ENCODE measurements at places on chromosomes 4 and X.

DNA sequence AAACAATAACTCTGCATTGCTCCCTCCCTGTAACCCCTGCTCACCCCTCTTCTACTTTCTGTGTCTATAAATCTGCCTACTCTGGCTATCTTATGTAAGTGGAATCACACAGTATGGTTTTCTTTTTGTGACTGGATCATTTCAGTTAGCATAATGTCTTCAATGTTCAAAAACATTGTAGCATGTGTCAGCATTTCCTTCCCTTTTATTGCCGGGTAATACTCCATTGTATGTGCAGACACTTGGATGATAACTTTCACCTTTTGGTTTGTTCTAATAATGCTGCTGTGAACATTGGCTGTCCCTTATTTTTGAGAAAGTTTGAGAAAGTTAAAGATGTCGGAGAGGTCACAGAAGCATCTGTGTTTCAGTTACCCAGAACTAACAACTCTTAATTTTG lies 60.6 kb upstream of the TLR2 start:
- DNase-seq = no peak

- no peak for DNase-seq
Measured at GRCh38 chr4:7653510-7654369, 219.0 kb upstream of the PSAPL1 start.

GRCh38 chrX:46407036-46407752 lies 138.0 kb downstream of the ZNF674 start:
- no peak for DNase-seq

DNA sequence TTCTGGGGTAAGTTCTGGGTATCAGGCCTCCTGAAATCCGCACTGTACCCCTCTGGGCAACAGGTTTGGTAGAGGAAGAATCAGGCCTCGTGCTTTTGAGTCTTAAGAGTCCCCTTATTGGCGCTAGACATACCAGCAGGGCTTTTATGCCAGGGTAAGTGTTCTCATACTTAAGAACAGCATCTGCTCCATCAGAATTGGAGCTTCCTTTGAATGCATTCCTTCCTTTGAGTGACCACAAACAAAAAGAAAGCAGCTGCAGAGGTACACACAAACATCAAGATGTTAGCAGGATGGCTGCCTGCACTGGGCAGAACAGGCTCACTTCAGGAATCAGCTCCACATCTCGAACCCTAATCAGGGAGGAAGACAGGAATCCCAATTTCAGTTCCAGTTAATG lies 156.8 kb downstream of the MGST2 start:
- no peak for DNase-seq

DNA sequence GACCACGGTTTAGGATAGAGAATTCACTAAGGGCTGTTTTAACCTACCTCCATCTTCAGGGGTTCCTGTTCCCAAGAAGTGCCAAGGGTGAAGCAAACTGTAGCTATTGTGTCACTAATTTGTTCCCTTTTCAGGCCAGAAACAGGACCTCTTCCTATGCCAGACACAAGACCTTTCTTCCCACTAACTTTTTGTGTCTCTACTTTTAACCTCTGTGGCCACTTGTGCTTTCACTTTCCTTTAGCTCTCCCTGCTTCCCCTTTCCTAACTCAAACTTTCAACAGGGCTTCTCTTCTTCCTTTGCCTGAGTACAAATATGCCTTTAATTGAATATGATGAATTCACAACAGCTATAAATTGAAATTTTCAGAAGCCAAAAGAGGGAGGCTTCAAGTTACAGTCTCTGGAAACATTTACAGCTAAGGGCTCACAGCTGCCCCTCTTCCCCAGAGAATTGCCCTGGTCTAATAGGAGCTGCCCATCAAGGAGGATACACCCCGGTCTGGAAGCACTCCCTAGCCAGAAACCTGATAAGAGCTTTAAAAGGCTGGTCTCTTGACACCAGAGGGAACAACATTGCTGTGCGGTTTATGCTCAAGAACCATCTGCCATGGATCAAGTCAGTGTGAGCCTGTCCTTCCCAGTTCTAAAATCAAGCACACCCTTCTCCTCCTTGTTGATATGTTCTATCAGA lies 61.7 kb upstream of the PLS3 start:
- DNase-seq = no peak

GRCh38 chr4:140243278-140243753 lies 89.3 kb upstream of the MAML3 start:
- no peak for DNase-seq

GRCh38 chr4:122458625-122459024 lies 2.1 kb upstream of the IL2 start:
- no peak for DNase-seq

- no peak for DNase-seq
Measured at GRCh38 chrX:16963216-16963615, 16.8 kb downstream of the REPS2 start.

DNA sequence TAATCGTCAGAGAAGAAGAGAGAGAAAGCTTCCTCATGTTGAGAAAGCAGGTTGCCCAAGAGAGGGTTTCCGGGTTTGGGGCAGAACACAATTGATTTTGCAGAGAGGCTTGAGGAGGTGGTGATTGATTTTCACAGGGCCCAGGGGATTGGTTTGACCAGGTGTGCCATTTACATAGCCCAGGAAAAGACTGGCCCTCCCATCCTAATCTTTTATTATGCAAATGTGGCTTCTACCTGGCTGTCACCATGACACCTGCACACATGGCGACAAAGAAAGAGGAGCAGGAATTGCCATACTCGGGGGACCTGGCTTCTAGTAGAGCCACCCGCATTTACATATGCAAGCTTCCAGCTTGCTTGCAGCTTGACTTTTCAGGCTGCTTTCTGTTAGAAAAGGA lies 405.3 kb downstream of the PPP4R3C start:
- DNase-seq = no peak

Measured in caudate nucleus (tissue), 63 donors.